Breast epithelium (tissue), 4 donors: ENCODE measurements at places on chromosomes 6 and 20. TPM values are rescaled to one million over a fixed set of nuclear protein-coding genes. Genes with fewer than 3 reads are reported as not detected.

MDC1 gene
- 14.9 TPM for total RNA-seq

- no peaks in the 10 kb centered on the region for H3K36me3 ChIP-seq
- H3K4me3 ChIP-seq: no peak overlapping the region
- no peak overlapping the region for H3K27ac ChIP-seq
- no peak for DNase-seq
Observed at GRCh38 chr6:80974579-80974978, 777.9 kb downstream of the TENT5A start.

DNA sequence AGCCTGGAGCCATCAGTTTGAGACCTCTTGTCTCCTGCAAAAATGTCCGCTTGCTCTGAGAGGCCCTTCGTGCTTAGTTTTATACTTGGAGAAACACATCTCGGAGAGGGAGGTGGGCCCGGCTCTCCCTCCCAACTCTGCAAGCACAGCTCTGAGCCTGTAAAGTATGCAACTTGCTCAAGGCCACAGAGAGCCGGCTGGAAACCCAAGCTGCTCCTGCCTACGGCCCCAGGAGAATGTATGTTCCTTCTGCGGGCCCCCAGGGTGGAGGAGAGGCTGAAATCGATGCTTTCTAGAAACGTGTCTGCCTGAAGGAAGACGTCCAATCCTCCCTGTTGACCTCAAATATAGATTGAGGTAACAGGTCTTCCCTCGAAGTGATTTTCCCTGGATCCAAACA is 205.4 kb downstream of the PREX1 start:
- H3K27me3 ChIP-seq: no peaks in the 10 kb centered on the region
- no peak overlapping the region for H3K27ac ChIP-seq
- DNase-seq: no peak
- H3K4me1 ChIP-seq: peaks cover 3% of the 10 kb centered on the region

DNA sequence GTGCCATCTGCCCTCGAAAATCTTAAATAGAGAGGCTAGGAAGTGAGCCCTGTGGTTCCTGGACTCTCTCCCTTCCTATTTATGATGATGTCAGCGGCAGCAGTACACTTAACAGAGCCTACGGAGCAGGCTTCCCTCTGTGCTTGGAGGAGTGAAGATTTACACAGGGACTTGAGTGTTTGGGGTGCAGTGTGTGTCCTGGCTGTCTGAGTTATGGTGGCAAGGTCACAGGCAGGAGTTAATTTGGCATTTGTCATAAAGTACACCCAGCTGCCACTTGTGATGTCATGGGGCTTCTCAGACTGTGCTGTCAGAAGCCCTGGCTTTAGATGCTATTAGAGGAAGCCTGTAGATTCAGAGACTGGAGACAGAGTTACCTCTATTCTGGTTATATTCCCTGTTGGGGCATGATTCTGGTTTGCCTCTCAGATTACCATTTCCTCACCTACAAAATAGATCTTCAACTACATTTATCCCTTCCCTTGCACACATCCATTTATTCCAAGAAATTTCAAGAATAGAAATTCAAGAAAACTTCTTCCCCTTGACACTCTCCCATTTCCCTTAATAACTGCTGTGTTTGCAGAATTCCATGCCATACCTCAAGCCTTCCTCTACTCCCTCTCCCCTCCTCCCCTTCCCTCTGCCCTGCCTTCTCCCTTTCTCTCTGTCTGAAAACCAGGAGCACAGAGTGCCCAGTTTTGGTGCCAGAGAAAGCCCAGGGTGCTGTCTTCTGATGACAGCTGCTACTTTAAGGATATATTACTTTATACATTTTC is 72.1 kb downstream of the SLC24A3 start:
- DNase-seq: no peak
- no peaks in the 10 kb centered on the region for H3K27me3 ChIP-seq
- no peaks in the 10 kb centered on the region for H3K36me3 ChIP-seq
- no peak overlapping the region for H3K4me3 ChIP-seq
- no peaks in the 10 kb centered on the region for H3K4me1 ChIP-seq
- H3K27ac ChIP-seq: peak overlapping the region; percentile 55

GRCh38 chr6:149003560-149003959 is 256.7 kb downstream of the UST start:
- peak; percentile 40 for DNase-seq
- H3K4me3 ChIP-seq: no peak overlapping the region
- H3K27me3 ChIP-seq: no peaks in the 10 kb centered on the region
- H3K27ac ChIP-seq: no peak overlapping the region

TNFAIP3 gene
- total RNA-seq: 50.5 TPM

- no peak for DNase-seq
- H3K36me3 ChIP-seq: no peaks in the 10 kb centered on the region
- no peak overlapping the region for H3K4me3 ChIP-seq
- H3K27me3 ChIP-seq: no peaks in the 10 kb centered on the region
- H3K4me1 ChIP-seq: no peaks in the 10 kb centered on the region
Observed at GRCh38 chr20:61031101-61031830, 220.8 kb upstream of the CDH4 start.

GRCh38 chr6:157699777-157700636 is 123.0 kb upstream of the SNX9 start:
- no peaks in the 10 kb centered on the region for H3K27me3 ChIP-seq
- DNase-seq: no peak
- no peak overlapping the region for H3K27ac ChIP-seq
- no peak overlapping the region for H3K4me3 ChIP-seq
- no peaks in the 10 kb centered on the region for H3K4me1 ChIP-seq
